ENCODE measurements at places on chromosomes 16 and 17.

- no peak for DNase-seq
Observed at GRCh38 chr16:7335991-7336634, 3.5 kb downstream of the RBFOX1 start.

- DNase-seq: no peak
Observed at GRCh38 chr17:43326490-43327275, 72.1 kb upstream of the ARL4D start.

GRCh38 chr16:23670137-23670776, 8.4 kb upstream of the PLK1 start:
- DNase-seq: peak; percentile 39

DNA sequence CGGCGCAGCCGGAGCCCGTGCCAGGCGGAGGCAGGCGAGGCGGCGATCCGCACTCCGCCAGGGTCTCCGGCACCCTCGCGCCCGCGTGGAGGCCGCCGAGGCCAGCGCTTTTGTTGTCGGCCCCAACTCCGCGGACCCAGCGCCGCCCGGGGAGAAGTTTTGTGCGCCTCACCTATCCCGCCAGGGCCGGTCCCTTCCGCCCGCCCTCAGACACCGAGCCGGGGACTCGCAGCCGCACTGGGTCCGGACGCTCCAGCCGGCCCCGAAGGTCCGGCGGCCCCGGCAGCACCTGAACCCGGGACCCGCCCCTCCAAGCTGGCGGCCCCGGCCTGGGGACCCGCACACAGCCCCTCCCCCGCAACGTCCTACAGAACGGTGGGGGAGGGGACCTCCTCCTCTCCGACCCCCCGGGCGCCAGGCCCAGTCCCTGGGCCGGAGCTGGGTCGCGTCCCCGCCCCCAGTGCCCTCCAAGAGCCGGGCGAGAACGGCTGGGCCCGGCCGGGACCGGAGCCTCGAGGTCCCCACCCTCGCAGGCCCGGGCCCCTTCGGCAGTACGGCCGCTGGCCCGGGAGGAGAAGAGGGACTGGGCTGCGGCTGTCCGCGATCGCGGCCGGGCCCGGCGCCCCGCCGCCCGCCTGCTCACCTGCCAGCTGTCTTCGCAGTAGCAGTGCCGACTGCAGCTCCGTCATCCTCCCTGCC, 698 bp downstream of the UBE2G1 start:
- peak; percentile 4 for DNase-seq

GRCh38 chr17:48056246-48056745, 8.1 kb downstream of the NFE2L1 start:
- DNase-seq: no peak

DNA sequence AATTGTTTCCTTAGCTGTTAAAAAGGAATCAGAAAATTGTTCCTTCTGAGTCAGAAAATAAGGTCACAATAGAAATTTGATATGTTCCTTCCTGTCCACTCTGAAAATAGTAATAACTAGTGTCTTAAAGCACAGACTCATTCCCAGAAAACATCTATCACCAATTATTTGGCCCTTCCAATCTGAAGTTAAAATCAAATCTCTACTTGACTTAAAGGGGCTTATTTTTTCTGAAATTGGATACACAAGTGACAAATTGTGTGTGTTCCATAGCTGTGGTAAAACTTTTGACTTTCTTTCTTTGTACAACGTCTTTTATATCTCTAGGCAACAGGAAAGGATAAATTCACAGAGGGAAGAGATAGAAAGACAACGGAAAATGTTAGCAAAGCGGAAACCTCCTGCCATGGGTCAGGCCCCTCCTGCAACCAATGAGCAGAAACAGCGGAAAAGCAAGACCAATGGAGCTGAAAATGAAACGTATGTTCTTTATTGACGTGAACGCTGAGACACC, 54.5 kb upstream of the MRC2 start:
- DNase-seq: no peak

DNA sequence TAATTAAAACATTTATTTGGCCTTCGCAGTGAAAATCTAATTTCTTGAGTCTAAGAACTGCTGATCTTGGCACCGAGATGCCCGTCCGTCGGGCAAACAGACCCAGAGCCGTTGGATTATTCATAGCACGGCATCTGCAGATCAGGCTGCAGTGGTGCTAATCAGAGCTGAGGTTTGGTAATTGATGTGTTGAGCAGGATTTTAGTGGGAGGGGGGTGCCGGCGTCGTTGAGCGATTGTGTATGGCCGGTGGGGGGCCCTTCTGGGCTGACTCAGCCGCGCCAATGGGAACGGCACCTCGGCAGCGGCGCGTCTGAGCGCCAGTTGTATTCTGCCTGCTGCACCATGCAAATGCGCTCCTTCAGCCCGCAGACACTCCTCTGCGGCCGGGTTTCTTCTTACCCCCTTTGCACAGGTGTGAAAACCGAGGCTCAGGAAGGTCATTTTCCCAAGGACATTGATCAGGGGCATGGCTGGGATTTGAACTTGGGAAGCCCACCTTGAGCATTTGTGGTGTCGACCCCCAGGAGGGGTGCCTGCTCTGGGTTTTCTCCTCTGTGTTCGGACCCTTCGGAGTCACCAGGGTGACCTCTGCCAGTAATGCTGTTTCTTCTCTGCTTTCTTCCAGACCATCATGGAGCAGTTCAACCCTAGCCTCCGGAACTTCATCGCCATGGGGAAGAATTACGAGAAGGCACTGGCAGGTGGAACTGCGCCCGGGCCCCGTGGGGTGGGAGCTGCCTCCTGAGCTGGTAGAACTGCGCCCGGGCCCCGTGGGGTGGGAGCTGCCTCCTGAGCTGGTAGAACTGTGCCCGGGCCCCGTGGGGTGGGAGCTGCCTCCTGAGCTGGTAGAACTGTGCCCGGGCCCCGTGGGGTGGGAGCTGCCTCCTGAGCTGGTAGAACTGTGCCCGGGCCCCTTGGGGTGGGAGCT, 18.4 kb downstream of the BAIAP2 start:
- DNase-seq: no peak

- no peak for DNase-seq
Observed at GRCh38 chr17:14432079-14432478, 131.2 kb downstream of the HS3ST3B1 start.

DNA sequence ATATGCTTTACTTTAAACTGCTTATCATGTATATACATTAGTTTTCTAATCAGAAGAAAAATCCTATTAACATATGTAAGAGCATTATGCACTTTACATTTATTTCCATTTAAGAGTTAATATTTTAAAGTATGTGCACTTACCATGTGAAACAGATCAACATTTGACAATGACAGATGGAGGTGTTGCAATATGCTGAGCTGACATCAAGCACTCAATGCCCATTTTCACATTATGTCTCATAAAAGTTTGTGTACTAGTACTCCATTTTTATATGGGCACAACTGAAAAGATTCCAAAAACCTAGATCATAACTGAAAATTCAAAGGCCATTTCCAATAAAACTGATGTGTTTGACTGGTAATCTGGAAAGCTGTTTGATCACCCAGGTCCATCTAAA, 420.9 kb upstream of the SOX9 start:
- DNase-seq: no peak

GRCh38 chr17:39335704-39336223, 65.7 kb downstream of the FBXL20 start:
- DNase-seq: no peak

DNA sequence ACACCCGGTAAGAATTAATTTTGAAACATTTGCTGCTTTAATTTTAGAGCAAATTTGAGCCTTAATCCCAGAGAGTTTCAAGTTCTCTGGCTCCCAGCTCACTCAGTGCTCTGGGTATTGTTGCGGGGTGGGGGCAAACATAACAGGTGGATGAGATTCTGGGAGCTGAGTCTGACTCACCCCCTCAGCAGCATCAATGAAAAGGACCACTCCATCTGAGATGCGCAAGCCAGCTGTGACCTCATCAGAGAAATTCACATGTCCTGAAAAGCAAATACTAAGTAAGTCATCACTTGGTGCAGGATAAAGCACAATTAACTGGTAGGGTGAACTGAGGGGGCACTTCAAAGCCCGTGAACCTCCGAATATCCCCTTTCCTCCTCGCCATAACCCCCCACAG, 19.9 kb downstream of the EFTUD2 start:
- DNase-seq: no peak

- DNase-seq: no peak
Observed at GRCh38 chr16:23843143-23843542, 7.4 kb downstream of the PRKCB start.

- DNase-seq: no peak
Observed at GRCh38 chr17:13750816-13751793, 149.4 kb upstream of the HS3ST3A1 start.

DNA sequence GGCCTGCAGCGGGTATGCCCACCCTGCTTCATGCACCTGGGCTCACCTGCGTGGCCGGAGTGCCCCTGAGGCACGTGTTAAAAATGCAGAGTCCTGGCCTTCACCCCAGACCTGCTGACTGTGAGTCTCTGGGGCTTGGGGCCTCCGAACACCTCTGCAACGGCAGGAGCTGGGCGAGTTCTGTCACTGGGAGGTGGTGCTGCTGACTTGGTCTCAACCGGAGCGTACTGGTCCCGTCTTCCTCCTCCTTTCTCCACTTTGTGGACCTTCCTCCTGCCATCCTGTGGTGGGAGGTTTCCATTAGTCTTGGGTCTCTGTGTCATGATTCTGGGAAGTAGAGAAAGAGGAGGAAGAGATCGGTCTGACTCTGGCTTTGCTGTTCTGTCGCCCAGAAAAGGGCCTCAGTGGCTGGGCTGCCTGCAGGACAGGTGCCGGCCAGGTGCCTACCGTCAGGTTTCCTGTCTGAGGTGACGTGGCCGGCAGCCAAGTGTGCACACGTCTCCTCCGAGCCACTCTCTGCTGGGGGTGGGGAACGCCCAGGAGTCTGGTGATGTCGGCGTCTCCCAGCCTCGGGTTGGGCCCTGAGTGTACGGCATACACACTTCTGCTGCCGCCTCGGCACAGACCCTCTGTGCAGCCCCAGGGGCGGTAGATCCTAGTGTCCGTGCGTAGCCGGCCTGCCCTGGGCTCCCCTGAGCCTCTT, 6.9 kb downstream of the TSC2 start:
- DNase-seq: no peak

DNA sequence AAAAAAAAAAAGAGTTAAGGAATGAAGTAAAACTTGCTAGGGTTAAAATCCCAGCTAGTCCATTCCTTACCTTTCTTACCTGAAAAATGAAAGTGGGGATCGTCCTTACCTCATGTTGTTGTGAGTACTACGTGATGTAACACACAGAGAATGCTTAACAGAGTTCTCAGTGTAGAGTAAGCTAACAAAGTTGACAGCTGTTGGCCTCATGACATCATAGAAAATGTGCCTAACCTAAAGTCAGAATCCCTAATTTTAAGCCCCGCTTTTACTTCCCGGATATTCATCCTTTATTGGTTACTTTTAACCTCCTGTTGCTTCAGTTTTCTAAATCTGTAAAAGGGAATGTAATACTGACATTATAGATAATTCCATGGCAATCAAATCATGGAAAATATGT, 505.8 kb upstream of the HSBP1 start:
- no peak for DNase-seq

DNA sequence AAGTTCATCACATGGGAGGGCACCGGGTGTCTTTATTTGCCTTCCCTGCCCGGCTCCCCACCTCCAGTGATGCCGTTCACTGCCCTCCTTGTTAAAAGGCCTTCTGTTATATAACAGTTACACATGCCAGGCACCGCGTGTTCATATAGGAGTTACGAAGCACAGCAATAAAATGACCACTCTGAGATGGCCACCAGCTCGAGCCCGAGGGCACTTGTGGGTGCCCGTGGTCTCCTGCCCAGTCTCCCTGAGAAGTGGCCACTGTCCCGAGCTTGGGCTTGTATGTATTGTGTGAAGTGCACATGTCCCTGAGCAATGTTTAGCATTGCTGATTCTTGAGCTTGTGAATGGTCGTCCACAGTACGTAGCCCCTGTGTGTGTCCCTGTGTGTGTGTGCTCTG, 355.6 kb downstream of the SEC14L1 start:
- no peak for DNase-seq

- no peak for DNase-seq
Observed at GRCh38 chr16:27473101-27473900, 71.3 kb downstream of the IL21R start.

GRCh38 chr17:48504953-48505352, 25.9 kb downstream of the HOXB1 start:
- no peak for DNase-seq

DNA sequence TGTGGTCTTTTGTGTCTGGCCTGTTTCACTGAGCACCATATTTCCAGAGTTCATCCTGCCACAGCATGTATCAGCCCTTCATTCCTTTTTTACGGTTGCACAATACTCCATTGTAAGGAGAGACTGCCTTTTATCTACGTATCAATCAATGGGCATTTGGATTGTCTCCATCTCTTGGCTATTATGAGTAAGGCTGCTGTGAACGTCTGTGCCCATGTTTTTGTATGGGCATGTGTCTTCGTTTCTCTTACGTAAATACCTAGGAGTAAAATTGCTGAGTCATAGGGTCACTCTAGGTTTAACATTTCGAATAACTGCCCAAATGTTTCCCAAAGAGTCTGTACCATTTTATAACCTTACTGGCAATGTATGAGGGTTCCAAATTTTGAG, 202.8 kb upstream of the FOXF1 start:
- DNase-seq: no peak

DNA sequence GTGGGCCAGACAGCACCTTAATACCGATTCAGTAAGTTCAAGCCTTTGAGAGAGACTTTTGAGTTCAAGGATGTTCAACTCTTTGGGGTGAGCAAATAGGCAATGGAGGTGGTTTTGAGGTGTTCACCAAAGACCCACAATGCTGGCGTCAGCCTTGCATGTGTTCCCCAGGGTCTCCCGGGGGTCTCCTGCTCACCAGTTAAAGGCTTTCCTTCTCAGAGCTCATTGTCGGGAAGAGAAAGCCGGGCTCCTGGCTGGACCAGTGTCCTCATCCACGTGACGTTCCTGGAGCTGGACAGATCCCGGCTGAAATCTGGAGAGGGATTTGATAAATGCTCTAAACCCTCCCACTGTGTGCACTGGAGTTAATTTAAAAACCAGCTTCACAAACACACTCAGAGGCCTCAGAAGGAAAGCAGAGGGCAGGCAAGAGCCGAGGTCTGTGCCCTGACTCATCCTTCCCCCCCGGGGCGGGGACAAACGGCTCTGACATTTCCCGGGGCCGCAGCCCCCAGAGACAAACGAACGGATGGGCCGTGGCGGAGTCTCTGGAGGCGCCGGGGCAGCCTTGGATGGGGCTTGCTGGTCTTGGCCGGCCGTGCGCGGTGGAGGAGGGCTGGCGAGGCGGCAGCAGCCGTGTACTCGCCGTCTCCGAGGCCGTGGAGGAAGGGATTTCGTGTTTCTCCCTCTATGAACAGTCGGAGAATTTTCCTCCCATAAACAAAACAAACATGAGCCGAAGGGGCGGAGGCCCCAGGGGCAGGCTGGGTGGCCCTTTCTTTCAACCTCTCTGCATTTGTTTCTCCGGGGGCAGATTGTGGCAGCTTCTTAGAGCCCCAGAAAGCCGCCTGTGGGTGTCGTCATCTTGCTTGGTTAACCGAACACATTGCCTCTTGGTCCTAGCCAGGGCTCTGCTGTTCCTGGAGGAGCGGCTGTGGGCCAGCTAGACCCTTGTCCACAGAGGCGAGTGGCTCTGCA, 94.2 kb downstream of the NTN1 start:
- DNase-seq: no peak

GRCh38 chr16:31248344-31248743, 11.4 kb upstream of the ITGAM start:
- no peak for DNase-seq

GRCh38 chr17:78360371-78361224, 721 bp upstream of the SOCS3 start:
- DNase-seq: peak; percentile 91

Measured in stimulated activated CD4-positive, alpha-beta T cell treated with anti-CD3 and anti-CD28 coated beads, Interleukin-12 subunit alpha, Interleukin-12 subunit beta, amount 100 ng/mL, for 48 hours (primary cell).